NCI-H2081 (cell line): ENCODE measurements at places on chromosomes 3 and 15.

DNA sequence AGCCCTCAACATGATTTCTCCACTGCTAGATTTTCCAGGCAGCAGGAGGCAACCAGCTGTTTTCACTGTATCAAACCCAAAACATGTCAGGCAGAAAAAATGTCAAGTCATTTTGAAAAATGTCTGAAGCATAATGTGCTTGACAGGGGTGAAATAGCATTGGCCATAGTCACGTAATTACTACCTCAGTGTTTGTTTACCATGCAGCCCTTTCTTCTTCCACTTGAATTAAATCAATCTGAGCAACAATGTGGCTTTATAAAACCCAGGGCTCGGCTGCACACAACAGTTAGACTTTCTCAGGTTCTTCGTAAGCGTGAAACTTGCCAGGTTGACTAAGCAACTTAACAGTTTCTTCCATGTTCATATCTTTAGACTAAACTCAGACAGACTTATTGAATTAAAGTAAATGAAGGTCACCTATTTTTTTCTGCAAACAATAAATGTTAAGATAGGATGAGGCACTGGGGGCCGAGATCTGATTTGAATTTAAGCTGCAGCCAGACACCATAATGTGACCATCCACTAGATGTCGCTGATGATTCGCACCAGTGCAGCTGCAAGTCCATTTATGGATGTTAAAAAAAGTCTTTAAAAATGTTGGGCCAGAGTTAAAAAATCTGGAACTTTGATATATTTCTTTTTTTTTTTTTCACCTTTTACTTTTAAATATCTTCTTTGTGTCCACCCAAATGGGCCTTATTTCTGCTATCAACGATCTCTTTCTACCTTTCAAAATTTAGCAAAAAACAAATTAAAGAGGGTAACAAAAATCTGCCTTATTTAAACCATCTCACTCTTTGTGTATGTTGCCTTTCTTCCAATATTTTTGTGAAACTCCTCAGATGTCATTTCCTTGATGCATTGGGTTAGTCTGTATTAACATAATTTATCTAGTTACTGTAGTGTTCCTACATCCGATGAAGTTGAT is 305.9 kb downstream of the CACNA2D3 start:
- DNase-seq, result peak; percentile 89

DNA sequence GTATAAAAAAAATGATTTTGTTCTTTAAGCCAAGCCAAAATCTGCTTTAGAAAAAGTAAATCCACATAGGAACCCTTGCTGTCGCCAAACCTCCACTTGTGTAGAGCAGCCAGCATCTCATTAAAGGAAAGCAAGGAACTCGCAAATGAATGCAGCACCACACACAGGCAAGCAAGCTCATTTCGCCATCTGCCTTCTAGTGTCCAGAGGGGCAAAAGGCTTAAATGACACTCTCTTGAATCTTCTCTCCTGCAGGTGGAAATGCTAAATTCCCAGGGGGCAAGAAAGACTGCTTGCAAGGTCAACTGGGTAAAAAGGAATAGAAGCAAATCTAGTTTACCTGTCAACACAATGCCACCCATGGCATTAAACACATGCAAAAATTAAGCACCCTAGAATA is 2.4 kb downstream of the MB21D2 start:
- peak; percentile 46 for DNase-seq

DNA sequence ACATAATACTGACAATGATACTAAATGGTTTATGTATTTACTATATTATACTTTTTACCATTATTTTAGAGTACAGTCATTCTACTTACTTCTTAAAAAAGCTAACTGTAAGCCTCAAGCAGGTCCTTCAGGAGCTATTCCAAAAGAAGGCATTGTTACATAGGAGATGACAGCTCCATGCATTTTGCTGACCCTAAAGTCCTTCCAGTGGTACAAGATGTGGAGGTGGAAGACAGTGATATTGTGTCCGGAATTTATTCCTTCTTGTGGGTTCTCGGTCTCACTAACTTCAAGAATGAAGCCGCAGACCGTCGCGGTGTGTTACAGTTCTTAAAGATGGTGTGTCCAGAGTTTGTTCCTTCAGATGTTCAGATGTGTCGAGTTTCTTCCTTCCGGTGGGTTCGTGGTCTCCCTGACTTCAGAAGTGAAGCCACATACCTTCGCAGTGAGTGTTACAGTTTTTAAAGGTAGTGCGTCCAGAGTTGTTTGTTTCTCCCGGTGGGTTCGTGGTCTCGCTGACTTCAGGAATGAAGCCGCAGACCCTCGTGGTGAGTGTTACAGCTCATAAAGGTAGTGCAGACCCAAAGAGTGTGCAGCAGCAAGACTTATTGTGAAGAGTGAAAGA is 20.9 kb downstream of the AVEN start:
- DNase-seq, result no peak

GRCh38 chr15:96349857-96350720 is 19.6 kb downstream of the NR2F2 start:
- DNase-seq, result no peak

DNA sequence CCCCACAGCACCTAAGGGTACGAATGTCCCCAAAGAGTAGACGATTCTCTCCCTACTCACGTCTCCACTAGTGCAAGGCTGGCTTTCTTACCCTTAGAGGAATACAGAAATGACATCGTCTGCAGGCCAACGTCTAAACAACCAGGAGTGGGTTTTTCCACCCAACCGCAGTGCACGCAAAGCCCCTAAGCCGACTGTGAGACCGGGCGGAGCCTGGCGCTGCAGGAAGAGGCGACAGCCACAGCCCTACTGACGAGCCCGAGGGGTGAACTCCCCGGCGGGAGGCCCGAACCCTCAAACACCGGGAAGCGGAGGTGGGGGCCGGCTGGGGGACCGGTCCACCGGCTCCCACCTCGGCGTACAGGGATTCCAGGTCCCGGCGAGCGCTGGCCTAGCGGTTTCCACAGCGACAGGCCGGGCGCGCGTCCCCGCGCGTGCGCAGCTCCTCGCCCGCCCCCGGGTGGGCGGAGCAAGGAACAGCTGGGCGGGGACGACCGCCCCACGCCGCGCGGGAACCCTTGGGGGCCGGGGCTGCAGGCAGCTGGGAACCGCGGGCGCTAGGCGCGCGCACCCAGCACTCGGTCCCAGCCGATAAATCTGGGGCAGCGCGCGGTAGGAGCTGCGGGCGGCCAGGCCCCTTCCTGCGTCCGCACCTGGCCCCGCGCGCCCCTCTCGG is at the start of the genes CEP19 and PIGX:
CEP19 (minus strand) TSS at position 413 of the 676 bp plus-strand sequence. CDS start 3,593 bp downstream, outside the sequence.
PIGX (plus strand) TSS at position 540 of the 676 bp plus-strand sequence.
- peak; percentile 94 for DNase-seq

- DNase-seq, result no peak
These were observed 28.6 kb upstream of the TEX264 start for GRCh38 chr3:51642462-51642861.

- DNase-seq, result no peak
These were observed 213.8 kb downstream of the RPLP1 start for GRCh38 chr15:69666441-69666882.

DNA sequence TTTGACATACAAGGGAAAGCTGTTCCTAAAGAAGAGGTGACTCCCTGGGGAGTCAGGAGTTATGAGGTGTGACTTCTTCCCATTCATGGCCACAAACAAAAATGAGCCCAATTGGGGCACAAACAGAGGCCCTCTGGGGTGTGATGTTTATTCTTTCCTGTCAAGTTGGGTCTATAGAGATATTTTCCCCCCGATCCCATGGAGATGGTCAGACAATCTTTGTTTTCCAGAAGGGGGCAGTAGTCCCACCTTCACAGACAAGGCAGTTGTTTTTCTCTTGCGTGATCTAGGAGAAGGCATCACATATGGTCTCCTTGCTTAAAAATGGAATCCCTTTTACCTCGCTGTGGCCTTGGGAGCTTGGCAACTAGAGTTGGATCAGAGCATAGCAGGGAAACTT is 110.3 kb downstream of the MFSD1 start:
- no peak for DNase-seq

DNA sequence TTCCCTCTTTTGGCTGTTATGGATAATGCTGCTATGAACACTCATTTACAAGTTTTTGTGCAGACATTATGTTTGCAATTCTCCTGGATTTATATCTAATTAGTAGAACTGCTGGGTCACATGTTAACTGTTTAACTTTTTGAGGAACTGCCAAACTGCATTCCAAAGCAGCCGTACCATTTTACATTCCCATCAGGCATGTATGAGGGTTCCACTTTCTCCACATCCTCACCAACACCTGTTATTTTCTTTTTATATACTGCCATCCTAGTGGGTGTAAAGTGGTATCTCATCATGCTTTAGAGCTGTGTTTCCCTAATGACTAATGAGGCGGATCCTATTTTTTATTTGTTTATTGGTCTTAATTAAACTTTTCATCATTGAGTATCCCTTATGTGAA is 9.2 kb downstream of the KPNA4 start:
- DNase-seq, result no peak

DNA sequence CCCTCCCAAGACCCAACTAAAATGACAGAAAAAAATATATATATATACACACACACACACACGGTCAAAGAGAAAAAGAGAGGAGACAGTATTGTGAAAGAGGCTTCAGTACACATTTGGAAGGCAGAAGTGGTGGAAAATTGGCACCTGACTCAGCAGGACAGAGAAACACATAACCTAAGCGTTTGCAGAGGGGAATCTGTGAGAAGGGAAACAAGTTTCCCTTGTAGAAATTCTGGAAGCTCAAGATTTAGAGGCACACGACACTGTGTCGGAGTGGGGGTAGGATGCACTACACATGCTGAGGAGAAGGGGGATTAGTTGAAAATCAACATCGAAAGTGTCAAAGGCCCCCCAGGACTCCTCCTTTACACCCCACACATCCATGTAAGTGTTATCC is 53.1 kb downstream of the PAK2 start:
- DNase-seq, result no peak

GRCh38 chr15:100856867-100857266 is 22.8 kb upstream of the ALDH1A3 start:
- DNase-seq, result no peak

GRCh38 chr3:191350396-191351090 is 20.2 kb upstream of the UTS2B start:
- no peak for DNase-seq

- no peak for DNase-seq
These were observed 5.9 kb downstream of the LRRC28 start for GRCh38 chr15:99257107-99257750.

GRCh38 chr3:43736558-43737440 is 46.1 kb downstream of the ABHD5 start:
- no peak for DNase-seq
